ENCODE measurements at places on chromosomes 12 and 14.

DNA sequence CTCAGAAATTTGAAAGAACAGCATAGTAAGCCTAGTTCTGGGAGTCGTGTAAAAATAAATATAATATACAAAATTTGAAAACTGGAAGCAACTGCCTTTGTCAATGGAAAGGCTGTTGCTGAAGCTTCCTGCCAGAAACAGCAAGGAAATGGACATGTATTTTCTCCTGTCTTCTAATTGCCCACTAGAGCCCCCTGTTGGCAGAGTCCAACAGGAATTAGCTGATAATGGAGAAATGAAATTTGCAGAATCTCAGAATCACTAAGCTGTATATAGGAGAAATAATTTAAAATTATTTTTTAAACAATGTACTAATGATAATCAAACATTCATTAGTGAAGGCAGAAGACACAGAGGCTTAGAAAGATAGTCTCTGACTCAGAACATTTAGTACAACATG is 414.8 kb downstream of the SLC6A15 start:
- no peak for ATAC-seq

- ATAC-seq = no peak
Measured at GRCh38 chr14:74531006-74531405, 37.4 kb downstream of the ISCA2 start.

- ATAC-seq = no peak
Measured at GRCh38 chr12:130151846-130152245, 10.4 kb upstream of the FZD10 start.

DNA sequence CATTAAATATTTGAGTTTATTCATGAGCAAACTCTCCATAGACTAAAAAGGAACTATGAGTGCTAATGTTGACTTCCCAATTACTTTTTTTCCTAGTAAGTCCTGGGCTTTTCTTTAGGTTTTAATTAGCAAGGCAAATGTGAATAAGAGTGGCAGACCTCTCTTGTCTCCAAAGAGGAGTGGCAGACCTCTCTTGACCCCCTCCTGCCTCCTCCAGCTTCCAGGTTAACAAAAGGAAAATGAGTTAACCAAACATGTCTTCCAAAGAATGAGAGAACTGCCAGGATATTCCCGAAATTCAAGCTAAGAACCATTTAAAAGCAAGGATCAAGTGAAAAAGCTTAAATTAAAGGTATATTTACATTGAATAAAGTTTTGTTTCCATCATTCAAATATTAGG is 253.2 kb downstream of the MDGA2 start:
- no peak for ATAC-seq

DNA sequence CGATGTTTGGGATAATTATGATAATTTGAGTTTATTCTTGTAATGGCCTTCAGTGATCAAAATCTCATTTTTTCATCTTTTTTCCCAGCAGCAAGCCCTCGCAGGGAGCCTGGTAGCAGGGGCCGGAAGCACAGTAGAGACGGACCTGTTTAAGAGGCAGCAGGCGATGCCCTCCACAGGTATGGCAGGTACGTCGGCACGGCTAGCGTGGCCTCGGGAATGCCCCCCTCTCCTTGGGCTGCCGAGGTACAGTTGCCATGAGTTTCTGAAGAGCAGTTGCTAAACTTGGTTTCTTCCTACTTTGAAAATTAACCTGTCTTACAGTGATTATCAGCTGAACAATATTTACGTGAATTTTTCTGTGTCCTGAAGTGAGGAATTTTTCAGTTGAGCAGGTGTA is 29.9 kb downstream of the EP400 start:
- ATAC-seq = no peak

DNA sequence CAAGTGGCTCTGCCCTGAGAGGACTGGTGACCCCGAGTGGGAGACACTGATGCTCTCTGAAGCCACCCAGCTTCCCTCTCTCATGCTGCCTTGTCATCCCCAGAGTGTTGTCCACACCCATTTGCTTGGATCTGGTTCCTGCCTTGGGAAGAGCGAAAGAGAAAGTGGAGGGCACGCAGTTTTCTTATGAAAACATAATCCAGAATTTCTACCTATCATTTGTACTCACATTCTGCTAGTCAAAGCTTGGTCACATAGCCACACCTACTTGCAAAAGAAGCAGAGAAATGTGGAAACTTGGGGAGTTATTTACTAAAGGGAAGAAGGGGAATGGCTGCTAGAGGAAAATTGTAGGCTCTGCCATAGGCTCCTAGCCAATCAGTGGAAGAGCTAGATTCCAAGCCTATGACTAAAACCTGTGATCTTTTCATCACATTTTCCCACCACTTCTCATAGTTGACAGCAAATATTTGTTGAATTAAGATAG is 326.3 kb downstream of the ZFP36L1 start:
- peak; percentile 89 for ATAC-seq

DNA sequence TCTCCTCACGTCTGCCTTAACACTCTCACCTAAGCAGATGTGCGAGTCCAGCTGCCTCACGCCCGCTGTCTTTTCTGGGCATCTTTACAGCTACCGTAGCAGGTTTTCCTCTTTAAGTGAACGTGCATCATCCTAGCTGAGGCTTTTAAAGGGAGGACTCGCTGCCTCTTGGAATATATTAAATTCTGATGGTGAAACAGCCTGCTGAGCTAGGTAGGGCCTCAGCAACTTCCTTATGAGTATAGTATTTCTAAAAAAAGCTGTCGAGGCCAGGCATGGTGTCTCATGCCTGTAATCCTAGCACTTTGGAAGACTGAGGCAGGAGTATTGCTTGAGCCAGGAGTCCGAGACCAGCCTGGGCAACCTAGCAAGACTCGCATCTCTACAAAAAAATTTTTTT is 32.2 kb downstream of the TESC start:
- ATAC-seq = no peak

GRCh38 chr12:50637870-50638481 is 125.9 kb upstream of the ATF1 start:
- ATAC-seq = no peak

GRCh38 chr12:70796989-70797388 is 123.5 kb downstream of the PTPRR start:
- ATAC-seq = no peak

- ATAC-seq = no peak
Measured at GRCh38 chr12:131087991-131088700, 134.4 kb downstream of the ADGRD1 start.

- ATAC-seq = peak; percentile 85
Measured at GRCh38 chr14:66495218-66496098, 9.3 kb downstream of the CCDC196 start.

- ATAC-seq = no peak
Measured at GRCh38 chr14:66746316-66747006, 238.5 kb downstream of the GPHN start.

- no peak for ATAC-seq
Measured at GRCh38 chr12:102763061-102763460, 154.0 kb downstream of the PAH start.

DNA sequence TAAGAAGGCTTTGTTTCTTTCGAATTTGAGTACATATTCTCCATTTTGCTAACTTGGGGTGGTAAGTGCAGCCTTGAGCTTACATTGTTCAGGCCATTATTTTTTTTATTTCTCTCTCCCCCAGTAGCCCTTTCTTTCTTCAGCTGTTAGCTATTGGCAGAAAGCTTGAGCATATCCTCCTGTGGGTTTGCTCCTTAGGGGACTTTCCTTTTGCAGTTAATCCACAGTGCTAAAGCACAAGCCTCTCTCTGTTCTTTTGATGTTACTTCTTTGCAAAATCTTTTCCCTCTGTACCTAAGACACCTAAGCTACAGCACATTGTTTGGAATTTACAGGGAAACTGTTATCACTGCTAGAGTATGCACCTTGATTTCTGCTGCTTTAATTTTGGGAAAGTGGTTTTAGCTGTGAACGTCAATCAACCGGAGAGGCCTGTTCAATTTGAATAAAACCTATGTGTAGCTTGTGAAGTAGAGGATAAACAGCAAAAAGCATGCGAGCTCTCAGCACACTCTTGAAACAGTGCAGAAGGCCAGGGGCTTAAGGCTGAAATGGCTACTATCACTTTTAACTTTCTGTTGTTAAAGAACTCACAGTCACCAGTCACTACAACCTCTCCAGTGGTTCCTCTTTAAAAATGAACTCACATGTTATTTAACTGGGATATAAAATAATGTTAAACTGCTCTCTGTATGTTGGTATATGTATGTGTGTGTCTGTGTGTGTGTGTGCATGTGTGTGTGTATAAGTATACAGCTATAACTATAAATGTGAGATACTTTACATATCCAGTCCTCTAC is 139.2 kb downstream of the PDZRN4 start:
- ATAC-seq = no peak

DNA sequence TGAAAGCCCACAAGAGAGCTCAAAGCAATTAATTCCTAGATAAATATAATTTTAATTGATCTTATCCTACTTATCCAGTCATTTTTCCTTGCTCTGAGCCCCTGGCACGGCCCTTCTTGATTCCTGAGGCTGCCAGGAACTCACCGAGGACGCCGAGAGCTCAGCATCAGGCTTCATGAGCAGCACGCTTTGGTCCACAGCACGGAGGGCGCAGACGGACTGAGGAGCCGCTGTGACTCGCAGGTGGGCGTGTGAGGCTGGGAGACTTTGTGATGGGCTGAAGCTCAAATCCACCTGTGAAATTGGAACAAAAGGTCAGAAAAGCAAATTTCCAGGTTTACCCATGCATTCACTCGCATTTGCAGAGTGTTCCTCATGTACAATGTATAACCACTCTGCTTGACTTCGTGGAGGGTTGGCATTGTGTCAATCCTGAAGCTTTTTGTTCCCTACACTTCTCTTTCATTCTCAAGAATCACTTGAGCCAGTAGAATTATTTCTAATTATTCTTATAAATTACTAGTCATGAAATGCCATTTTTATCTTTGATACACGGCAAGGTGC is 17.2 kb downstream of the A2M start:
- ATAC-seq = no peak

DNA sequence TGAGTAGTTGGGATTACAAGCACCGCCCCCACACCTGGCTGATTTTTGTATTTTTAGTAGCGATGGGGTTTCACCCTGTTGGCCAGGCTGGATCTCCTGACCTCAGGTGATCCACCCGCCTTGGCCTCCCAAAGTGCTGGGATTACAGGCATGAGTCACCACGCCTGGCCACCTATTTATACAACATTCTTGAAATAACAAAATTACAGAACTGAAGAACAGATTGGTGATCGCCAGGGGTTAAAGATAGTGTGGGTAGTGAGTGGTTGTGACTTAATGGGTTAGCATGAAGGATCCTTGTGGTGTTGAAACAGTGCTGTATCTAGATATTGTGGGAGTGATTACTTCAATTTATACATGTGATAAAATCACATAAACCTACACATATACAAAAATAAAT is 7.4 kb downstream of the GLIPR1L1 start:
- ATAC-seq = no peak

- no peak for ATAC-seq
Measured at GRCh38 chr12:111596985-111597830, 1.9 kb downstream of the ATXN2 start.
